NCI-H446 treated with DMSO at 0.1 percent for 48 hours (cell line): ENCODE measurements at places on chromosomes 5 and 9.

GRCh38 chr9:116075191-116075590 is 78.4 kb upstream of the PAPPA start:
- no peak for DNase-seq

GRCh38 chr9:113482341-113482740 is 18.8 kb downstream of the RGS3 start:
- DNase-seq, result no peak

DNA sequence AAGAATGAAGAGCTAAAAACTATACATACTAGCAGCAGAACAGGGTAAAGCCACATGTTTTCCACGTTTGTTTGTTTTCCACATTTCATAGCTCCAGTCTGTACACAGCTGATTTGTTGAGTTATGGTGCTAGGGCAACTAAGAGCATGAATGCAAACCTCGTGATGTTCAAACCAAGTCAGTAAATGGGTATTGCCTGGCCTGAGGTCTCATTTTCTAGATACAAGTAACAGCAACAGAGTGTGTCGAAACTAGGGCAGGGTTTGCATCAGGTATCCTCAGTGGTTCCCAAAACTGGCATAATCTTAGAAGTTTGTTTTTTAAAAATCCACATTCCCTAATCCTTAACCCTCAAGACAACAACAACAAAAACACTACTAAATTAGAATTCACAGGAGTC is 89.3 kb downstream of the CEMIP2 start:
- no peak for DNase-seq

- DNase-seq, result no peak
These were observed 43.7 kb upstream of the SHOC1 start for GRCh38 chr9:111838439-111838838.

- no peak for DNase-seq
These were observed 263.9 kb upstream of the TRPC7 start for GRCh38 chr5:136629125-136629792.
